LoVo (cell line): ENCODE measurements at places on chromosomes 16 and 17.

- no peak for DNase-seq
Observed at GRCh38 chr17:64575431-64575830, 68.7 kb downstream of the CEP95 start.

DNA sequence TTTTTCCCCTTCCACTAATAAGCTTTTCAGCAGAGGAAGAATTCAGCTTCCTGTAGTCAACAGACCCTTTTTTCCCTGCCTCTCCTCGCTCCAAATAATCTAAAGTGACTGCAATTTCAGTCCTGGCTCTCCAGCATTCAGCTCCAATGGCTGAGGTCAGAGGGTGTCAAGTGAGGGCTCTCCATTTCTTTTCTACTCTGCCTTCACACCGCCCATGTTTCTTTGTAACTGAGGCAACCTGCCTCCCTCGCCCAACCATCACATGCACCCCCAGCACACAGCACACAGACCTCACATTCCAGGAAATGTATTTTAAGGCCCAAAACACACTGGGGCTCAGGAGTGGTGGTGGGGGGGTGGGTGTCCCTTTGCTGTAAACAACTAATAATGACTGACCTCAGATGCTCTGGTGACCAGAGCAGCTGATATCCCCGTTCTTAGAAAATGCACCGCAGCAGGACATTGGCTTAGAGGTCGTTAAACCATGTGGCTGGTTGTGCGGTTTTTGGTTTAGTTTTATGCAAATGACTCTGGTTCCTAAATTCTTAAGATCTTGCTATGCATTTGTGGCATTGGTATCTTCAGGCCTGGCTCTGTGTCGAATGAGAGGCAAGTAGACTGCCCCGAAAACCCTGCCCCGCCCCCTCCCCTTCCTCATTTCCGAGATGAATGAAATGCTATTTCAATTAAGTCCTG is 203.6 kb downstream of the ZFHX3 start:
- no peak for DNase-seq

DNA sequence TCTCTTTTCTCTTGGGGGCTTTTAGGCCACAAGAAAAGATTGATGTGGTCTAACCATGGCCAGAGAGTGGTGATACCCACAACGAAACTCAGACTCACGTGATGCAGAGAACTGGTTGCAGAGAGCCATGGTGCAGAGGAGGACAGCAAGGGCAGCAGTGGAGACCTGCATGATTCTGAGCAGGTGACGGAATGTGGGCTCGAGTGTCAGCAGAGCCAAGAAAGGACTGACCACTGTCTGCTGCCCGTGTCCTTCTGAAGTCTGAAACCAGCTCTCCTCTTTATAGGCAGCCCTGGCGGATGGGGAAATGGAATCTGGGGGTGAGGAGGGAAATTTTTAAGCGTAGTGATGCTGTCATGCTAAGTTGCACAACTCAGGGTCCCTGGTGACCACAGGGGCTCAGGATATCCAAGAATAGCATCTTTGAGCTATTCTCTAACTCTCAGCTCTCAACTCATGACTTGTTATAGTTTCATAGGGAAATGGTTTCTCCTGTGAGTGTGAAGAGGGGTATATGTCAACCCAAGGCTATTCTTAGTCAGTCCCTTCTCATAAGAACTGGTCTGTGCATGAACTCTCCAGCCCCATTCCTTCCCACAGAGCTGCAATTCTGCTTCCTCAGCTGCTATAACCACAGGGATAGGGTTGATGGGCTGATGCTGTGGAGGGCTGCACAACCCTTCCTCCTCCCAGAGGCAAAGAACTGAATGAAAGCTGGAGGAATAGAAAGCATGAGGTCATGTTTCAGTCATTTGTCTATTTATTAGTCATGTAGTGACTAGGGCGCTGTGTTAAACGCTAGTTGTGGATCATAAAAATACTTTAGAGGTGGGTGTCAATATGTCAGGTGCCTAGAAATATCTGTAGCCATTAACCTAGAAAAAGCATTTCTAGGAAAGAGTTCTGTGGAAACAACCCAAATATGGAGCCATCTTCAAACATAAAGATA is at the start of gene CCL3:
CCL3 (minus strand) TSS at position 256 of the 949 bp plus-strand sequence; CDS start at position 171, 85 bp downstream.
- no peak for DNase-seq

DNA sequence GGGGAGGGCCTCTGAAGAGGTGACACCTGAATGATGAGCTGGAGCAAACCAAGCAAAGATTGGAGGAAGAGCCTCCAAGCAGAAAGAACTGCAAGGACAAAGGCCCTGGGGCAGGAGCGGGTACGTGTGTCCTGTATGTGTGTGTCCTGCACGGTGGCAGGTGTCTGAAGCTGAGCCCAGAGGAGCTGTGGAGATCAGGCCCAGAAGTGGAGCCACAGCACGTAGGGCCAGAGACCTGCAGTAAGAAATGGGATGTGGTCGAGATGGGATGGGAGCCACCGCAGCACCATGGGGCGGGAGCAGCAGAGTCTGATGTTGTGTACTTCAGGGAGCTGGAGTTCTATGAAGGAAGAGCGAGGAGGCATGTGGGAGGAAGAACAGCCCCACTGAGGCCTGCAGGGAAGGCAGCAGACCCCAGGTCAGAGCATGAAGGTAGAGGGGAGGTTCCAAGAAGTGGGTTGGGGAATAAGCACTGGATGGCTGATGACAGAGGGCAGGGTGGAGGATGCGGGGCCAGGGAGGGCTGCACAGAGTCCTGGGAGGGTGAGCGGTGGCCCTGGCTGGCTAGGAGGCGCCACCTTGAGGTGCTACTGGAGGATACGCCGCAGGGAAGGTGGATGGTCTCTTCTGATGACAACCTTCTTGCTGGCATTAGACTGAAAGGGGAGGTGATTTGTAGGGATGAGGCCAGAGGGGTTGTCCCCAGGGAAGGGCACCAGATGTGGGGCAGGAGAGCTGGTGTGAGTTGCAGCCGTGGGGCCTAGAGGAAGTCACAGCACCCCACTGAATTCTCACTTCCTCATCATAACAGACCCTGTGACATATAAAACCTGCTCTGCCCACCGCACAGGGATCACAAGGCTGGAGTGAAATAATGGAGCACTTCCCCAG is 10.6 kb upstream of the CETP start:
- no peak for DNase-seq

GRCh38 chr17:45190503-45191255 is 29.0 kb downstream of the HEXIM2 start:
- DNase-seq = no peak

DNA sequence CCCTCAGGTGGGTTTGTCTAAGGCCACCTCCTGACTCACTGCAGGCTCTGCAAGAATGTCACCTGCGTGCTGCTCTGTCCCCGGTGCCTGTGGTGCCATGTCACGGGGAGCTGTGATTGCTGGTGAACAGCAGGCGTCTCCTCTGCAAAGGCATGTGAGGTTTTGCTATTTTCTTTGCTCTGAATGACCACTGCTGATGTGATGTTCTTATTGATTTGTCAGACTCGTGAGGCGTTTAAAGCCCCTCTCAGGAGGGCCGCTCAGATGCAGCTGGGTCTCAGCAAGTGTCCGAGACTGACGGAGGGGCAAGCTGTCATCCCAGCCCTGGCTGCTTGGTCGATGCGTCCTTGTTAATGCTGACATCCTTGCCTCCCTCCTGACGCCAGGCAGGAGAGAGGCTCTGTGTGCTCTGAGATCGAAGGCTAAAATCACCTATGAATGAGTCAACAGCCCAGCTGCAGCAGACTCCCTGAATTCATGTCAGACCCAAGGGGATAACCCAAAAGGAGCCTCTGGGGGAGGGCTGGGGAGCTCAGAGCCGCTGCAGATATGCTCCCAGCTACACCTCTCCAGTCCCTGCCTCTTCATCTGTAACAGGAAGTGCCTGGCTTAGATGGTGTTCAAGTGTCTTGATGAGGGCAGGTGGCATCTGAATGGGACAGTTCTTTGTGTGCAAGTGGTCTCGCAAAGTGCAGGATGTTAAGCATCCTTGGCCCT is 11.8 kb upstream of the PEMT start:
- no peak for DNase-seq

DNA sequence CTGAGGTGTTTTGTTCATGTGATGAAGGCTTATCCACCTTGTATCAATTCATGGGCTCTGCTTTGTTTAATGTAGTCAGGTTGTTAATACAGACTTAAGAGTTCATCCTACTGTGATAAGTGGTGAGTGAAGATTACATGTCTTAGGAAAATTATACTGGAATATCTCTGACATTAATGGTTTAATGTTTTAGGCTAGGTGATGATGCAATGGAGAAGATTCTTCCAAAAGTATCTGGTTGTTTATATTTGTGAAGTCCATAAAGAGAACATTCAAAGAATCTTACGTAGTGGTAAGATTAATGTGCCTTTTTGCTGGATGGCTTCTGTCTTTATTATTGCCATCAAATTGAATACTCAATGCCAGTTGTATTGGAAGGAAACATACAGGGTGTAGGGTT is 236.4 kb downstream of the BCAS3 start:
- no peak for DNase-seq

DNA sequence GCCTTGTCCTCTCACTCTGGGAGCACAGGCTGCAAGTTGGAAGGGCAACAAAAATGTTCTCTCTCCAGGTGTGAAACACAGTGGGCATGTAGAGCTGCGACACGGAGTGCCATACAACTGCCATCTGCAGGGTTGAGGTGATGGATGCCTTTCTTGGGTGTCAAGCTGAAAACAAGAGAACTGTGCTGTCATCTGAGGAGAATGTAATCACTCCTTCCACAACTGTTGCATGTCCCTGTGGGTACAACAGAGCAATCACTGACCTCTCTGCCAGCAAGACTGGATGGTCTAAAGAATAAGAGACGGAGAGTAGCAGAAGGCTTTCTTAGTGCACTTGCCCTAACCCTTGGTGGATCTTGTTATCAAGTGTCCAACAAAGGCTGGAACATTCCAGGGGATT is 29.2 kb downstream of the SLFN11 start:
- DNase-seq = no peak

GRCh38 chr17:74334393-74335039 is 8.5 kb downstream of the KIF19 start:
- no peak for DNase-seq

- DNase-seq = no peak
Observed at GRCh38 chr16:12781777-12782176, 21.9 kb downstream of the CPPED1 start.

- no peak for DNase-seq
Observed at GRCh38 chr17:76968707-76969597, 100.7 kb downstream of the MGAT5B start.

DNA sequence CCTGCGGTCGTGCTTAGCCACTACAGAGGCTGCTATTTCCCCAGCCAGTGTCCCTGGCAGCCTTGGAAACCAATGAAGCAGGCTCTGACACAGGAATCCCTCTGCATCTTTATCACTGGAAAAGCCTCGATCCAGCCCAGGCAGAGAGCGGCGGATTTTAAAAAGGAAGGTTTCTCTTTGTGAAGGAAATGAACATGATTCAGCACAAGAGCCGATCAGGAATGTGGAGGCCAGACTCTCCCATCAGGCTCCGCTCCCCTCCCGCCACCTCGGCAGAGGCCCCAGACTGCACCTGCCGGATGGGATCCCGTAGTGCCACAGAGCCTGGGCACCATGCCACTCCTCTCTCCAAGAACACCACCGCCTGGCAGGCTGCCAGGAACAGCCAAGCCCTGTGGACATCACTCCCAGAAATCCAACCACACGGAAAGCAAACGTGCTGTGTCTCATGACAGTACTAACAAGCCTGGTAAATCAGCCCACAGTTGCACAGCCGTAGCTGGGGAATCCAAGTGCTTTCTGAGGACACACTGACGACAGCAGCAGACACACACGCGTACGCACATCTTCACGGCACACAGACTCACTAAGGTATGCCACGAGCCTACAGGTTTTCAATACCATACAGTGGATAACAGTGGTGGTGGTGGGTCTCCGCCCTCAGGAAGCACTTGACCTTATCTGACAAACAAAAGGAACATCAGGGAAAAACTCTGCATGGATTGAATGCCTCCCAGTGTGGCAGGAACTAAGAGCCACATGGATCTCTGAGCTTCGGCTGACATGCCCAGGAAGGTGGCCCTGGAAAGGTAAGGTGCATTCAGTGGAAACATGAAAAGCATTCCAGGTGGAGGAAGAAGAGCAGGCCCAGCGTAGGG is 5.4 kb downstream of the LRRC75A start:
- DNase-seq = peak; percentile 90

- DNase-seq = no peak
Observed at GRCh38 chr17:78314683-78315354, 45.1 kb downstream of the SOCS3 start.

- DNase-seq = no peak
Observed at GRCh38 chr16:78596996-78597422, 497.6 kb downstream of the WWOX start.

DNA sequence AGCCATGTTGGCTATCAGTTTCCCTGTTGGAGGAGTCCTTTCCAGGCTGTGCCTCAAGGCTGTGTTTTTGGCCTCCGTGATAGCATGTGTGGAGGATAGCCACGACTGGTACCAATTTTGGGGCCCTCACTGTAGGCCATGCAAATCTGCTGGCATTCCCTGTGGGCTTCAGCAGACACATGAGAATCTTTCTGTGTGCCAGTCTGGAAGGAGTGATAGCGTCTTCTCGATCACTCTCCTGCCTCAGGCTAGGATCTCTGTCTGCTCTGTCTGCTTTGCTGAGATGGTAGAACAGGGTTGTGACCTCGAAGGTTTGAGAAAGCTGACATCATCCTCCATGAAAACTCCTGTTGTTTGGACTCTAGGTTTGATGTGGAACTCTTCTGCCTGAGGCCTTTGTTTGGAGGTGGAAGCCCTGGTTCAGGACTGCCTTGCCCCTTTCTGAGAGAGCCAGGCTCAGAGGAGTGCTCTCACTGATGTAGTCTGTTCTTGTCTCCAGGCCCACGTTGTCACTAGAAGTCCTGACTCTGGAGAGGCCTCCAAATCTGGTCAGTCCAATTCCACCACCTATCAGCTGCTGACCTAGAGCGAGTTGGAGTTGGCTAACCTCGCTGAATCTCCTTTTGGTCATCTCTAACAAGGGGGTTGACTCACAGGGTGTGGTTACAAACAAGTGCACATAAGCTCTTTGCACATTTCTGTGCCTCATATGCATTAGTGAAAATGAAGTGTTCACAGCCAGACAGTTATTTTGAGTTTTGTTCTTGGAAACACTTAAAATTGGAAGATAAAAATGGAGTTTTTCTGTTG is 12.1 kb upstream of the EDC4 start:
- no peak for DNase-seq

DNA sequence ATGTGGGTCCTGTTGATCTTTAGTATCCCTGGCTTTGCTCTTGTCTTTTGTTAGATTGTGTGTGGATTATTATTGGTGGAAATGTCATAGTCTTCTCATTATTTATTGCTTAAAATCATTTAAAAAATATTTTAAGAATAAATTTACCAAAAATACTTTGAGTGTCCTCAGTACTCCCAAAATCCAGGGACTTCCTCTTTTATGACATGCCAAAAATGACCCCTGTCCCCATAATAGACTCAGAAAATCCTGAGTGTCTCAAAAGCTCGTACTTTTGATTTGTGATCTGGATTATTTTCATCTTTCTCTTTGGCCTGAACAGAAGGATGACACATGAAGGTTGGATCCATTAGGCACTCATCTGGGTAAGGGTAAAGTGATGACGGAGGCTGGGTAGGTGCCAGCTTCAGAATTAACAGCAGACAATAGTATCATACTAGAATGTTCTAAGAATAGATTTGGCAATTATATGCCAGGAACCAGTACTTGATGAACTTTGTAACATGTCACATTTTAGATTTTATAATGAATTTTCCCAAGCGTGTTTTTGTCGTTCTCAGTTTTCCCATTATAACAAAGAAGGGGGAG is 602.2 kb upstream of the CDH8 start:
- no peak for DNase-seq
